ENCODE measurements at places on chromosomes 13 and 19. TPM values are rescaled to one million over a fixed set of nuclear protein-coding genes. Genes with fewer than 3 reads are reported as not detected.

DNA sequence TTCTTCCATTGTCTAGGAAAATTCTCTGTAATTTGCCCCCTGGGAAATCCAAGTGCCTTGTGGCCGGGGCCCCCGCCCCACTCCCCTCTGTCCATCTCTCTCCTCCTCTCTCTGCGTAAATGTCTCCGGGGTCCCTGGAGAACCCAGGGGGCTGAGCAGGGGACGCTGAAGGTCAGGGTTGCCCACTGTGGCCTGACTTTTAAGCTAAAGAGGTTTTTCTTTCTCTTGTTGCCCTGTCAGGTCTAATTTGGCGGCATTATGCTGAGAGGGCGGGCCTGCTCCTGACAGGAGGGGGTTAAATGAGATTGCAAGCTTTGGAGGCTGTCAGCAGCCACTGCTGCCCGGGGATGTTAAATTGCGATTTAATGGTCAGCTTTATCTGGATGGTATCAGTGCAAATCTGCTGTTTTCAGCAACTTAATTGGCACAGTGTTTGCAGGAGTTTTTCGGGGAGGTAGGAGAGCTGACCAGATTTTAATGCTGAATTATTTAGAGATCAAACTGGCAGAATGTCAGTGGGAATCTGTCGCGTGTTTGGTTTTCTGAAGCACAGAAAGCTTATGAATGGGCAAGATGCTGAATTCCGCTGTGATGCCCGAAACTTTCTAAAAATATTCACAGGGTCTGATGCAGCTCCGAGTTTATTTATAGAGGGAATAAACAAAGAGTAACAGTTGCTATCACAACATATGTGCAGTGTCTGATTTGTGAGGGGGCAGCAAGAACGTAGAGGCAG, 93.2 kb upstream of the SOX1 start:
- DNase-seq: no peak

GRCh38 chr13:23578411-23579071, 8.3 kb downstream of the TNFRSF19 start:
- no peak for DNase-seq

C13orf42 gene
- polyA plus RNA-seq: 0.44 TPM

HS6ST3 gene
- polyA plus RNA-seq: 4.3 TPM

KLK15 gene
- polyA plus RNA-seq: not detected

All from right renal pelvis (tissue), 4 donors.